ENCODE measurements at places on chromosomes 4 and X. TPM values are rescaled to one million over a fixed set of nuclear protein-coding genes. Genes with fewer than 3 reads are reported as not detected.

DNA sequence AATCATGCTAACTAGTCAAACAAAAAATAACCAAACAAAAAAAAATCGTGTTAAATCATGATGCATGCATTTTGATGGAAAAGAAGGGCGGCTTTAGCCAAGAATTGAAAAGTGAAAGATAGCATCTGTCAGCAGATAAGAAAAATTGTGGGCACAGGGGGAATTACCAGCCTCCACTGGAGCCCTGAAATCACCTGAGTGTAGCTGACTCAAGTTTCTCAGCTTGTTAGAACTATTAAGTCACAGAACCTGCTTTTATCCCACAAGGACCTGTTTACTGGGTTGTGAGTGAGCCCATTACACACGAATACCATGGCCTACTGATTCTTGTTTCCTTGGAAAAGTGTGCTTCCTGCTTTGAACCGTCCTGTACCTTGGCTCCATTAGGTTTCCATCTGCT, 85.2 kb downstream of the COX18 start:
- no peaks in the 10 kb centered on the region for H3K4me1 ChIP-seq
- H3K36me3 ChIP-seq, result no peaks in the 10 kb centered on the region
- no peak overlapping the region for H3K27ac ChIP-seq
- no peak for DNase-seq

STAP1 gene
- total RNA-seq, result not detected

DNA sequence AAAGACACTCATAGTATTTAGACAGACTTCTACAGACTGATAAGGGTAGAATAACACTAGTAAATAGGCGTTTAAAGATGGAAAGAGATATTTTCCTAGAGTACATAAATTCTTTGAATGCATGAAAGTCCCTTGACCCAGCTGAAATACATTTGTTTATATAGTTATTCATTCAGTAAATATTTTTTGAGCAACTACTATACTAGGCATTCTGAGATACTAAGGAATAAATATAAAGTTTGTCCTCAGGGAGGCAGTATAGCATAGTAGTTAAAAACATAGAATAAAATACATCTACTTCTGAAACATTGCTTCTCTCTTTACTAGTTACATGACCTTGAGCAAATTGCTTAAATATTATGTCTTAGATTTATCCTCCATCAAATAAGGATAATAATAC, 27.4 kb downstream of the HMGN5 start:
- no peak overlapping the region for H3K4me3 ChIP-seq
- H3K36me3 ChIP-seq, result no peaks in the 10 kb centered on the region
- no peaks in the 10 kb centered on the region for H3K27me3 ChIP-seq
- no peak overlapping the region for H3K27ac ChIP-seq
- H3K4me1 ChIP-seq, result no peaks in the 10 kb centered on the region

- no peaks in the 10 kb centered on the region for H3K36me3 ChIP-seq
- peaks cover 5% of the 10 kb centered on the region for H3K27me3 ChIP-seq
- H3K4me1 ChIP-seq, result no peaks in the 10 kb centered on the region
- no peak overlapping the region for H3K27ac ChIP-seq
- DNase-seq, result no peak
Measured at GRCh38 chrX:121013897-121014455, 28.4 kb upstream of the CT47A1 start.

UGT2B17 gene
- not detected for total RNA-seq

CT45A5 gene
- total RNA-seq, result not detected

GRCh38 chr4:12595986-12596385, 888.2 kb downstream of the RAB28 start:
- no peaks in the 10 kb centered on the region for H3K4me1 ChIP-seq
- H3K27me3 ChIP-seq, result no peaks in the 10 kb centered on the region
- H3K36me3 ChIP-seq, result no peaks in the 10 kb centered on the region
- no peak overlapping the region for H3K4me3 ChIP-seq
- DNase-seq, result no peak

DNA sequence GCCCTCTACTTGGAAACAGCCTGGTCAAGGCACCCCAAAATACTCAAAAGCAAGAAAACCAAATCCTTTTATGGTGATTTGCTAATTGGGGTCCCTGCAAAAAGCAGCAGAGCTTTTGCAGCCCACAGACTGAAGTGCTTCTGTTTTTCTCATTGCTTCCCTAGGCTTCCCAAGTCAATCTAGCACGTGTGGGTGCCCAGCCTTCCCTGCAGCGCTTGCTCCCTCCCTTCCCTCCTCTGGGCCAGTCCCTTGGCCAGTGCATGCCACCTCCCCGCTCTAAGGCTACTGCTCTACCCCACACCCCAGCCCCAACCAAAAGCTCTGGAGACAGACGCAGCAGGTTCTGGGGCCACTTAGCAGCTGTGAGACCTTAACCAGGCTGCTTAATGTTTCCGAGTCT, 53.6 kb downstream of the ANAPC4 start:
- no peak overlapping the region for H3K4me3 ChIP-seq
- no peak for DNase-seq
- no peaks in the 10 kb centered on the region for H3K4me1 ChIP-seq
- H3K36me3 ChIP-seq, result no peaks in the 10 kb centered on the region
- H3K27me3 ChIP-seq, result no peaks in the 10 kb centered on the region
